Stimulated activated CD8-positive, alpha-beta memory T cell treated with anti-CD3 and anti-CD28 coated beads, Interleukin-7, amount 100 ng/mL, for 1 hour (primary cell): ENCODE measurements at places on chromosomes 11 and 22.

DNA sequence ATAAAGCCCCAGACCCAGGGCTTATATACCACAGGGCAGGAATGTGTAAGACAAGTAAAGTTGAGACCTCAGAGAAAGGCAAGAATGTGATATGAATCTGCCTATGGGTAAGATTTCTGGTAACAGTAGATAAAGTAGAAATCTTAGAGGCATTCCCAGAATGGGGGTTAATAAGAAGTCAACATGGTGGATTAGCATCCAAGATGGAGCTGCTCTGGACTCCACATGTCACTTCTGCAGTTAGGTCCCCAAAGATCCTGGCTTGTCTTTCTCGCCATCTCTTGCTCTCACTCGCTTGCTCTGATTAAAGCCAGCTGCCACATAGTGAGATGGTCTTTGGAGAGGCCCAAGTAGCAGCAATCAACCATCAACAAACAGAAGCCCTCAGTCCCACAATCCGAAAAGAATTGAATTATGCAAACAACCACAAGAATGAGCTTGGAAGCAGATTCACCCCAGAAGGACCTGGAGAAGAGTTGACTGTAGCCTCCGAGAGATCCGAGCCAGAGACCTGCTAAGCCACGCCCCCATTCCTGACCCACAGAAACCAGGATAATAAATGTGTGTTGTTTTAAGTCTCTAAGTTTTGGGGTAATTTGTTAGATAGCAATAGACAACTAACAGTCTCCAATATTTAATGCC, 5.4 kb upstream of the C11orf86 start:
- DNase-seq: no peak

DNA sequence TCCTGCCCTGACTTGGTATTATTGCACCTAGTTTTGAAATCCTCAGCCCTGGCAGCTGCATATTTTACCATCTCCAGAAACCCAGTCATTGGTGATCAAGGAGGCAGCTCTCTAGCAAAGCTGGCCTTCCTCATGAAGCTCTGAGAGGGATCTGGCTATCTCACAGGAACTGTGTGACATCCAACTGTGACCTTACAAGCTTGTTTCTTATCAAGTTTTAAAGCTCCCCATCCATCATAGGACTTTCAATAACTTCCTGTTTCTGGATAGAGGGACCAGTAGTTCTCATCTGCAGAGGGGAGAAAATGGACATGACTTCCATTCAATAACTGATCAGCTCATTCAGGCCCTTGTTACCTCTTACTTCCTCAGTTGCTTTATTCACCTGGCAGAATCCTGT, 18.2 kb downstream of the CALCA start:
- no peak for DNase-seq

GRCh38 chr22:46539169-46539568, 1.7 kb upstream of the CELSR1 start:
- no peak for DNase-seq

DNA sequence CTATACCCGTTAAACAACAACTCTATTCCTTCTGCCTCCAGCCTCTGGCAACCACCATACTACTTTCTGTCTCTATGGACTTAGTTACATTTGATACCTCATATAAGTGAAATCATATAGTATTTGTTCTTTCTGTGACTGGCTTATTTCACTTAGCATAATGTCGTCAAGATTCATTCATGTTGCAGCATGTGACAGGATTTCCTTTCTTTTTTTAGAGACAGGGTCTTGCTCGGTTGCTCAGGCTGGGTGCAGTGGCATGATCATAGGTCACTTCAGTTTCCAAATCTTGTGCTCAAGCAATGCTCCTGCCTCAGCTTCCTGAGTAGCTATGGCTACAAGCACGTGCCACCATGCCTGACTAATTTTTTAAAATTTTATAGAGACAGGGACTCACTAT, 29.4 kb upstream of the SORL1 start:
- no peak for DNase-seq

GRCh38 chr11:121766991-121767390, 314.2 kb upstream of the SORL1-AS1 start:
- DNase-seq: no peak

GRCh38 chr11:115707180-115707905, 203.1 kb upstream of the CADM1 start:
- no peak for DNase-seq

DNA sequence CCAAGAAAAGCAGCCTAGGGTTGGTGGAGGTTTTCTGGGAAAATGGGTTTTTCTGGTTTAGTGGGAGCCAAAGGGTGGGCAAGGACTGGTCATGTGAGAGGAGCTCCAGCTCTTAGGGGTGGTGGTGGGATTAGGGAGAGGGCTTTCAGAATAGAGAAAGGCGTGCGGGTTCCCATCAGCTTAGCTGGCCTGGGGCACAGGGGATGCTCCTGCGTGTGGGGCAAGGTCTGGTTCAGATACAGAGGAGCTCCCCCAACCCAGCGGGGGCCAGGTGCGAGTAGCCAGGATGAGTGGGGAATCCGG, 644 bp downstream of the TMEM134 start:
- no peak for DNase-seq

DNA sequence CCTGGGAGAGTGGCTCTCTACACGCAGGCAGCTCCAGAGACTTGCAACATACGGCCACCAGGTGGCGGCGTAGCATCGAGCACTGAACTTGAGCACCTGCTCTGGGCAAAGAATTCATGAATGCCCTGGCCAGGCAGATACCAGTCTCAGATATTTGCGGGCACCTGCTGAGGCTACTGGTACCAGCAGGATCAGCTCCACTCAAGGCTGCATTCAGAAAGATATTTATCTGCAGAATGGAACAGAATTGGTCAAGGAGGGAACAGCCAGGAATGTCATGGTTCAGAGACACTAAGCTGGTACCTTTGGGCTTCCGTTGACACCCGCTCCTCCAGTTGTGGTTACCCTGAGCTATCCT, 10.8 kb upstream of the CCDC86 start:
- DNase-seq: peak; percentile 45

- DNase-seq: no peak
Measured at GRCh38 chr11:23212807-23213206, 352.5 kb upstream of the CCDC179 start.

DNA sequence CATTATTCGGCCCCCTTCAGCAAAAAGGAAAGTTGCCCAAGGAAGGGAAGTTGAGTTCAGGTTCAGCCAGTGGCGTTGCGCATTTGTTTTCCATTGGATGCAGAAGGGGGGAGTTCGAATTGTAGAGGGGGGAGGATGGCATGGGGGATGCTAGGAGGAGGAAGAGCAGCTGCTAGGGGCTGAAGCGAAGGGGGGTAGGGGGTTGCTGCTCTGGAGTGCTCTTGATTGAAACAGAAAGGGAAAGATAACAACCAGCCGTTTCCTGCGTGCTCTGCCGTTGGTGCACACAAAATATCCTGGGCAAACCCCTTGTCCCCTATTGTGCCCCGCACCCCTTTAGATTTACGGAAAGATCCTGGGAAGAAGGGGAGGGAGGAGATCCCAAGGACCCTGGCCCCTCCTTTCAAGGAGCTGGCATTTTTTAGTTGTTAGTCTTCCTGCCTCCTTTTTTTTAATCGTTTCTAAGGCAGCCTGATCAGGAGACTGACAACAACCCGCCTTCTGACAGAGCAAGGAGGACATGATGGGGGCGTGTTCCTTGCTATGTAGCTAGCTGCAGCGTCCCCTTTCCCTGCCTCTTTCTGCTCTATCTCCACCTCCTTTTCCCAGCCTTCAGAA, 2.1 kb downstream of the KMT2A start:
- DNase-seq: no peak

DNA sequence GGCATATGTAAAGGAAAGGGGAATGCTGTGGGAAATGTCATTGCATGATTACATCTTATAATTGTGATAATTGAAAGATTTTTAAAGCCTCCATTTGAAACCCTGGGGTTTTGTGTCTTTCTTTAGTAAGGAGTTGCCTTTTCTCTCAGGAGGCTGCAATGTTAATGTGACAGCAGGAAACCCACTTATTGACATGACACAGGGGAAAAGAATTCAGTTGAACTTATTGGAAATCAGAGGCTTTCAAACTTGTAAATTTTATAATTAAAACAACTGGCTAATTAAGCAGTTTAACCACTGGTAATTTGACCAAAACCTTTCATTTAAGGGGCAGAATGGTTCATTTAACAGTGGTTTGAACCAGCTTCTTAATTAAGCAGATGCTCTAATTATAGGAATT, 31.2 kb downstream of the MRPL48 start:
- DNase-seq: no peak

GRCh38 chr11:9280655-9281301, 15.6 kb upstream of the DENND5A start:
- no peak for DNase-seq

DNA sequence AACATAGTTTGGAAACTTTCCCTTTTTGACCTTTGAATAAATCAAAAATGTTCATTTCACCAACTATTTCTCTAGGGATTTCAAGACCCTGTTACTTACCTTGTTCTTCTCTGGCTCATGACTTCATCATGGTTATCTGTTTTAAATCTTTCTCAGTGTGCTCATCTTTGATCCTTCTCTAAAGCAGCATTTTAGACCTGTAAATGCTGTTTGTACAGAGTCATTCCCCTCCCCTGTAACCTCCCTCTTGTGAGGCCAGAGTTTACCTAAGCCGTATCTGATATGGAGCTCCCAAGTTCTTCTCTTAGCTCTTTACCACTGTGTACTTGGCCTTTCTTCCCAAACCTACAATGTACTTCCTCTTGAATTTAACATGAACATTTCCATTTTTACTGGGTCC, 56.0 kb downstream of the ACER3 start:
- no peak for DNase-seq

DNA sequence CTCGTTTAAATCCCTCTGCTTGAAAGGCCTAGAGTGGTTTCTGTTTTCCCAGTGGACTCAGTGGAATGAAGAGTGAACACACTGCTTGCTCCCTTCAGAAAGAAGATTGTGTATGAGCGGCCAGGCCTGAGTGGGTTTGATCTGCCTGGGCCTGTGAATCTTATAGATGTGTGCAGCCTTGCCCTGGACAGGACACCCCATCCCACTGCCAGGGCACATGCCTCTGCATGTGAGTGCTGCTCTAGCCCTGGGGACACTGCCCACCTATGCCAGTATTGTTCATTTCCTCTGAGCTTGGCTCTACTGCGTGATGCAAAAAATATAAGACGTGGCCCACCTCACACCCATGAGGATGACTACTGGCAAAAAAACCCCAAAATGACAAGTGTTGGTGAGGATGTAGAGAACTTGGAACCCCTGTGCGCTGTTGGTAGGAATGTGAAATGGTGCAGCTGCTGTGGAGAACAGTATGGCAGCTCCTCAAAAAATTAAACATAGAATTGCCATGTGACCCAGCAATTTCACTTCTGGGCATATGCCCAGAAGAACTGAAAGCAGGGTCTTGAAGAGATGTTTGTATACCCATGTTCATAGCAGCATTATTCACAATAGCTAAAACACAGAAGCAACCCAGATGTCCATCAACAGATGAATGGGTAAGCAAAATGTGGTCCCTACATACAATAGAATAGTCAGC, 27.3 kb upstream of the NECTIN1 start:
- DNase-seq: no peak

DNA sequence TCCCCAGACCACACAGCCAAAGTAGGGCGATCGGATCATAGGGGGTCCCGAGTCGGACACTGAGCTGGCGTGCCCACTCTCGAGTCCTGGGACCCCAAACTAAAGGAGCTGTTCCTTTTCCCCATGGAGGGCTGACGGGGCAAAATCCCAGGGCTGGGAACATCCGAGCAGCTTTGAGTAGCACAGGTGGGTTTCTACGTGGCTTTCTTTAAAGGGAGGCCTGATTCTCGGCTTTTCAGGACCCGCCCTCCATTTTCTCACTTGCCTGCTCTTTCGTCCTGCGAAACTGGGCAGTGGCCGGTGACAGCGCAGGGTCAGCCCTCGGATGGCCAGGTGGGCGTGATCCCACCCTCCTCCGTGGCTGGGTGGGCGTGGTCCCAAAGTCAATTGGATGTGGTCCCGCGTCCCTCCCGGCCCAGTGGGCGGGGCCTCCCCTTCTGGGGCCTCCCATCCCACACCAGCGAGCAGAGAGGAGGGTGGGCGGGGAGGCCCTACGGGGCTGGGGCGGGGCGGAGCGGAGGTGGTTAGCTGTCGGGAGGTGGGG, 17.5 kb upstream of the TXNRD2 start:
- no peak for DNase-seq

DNA sequence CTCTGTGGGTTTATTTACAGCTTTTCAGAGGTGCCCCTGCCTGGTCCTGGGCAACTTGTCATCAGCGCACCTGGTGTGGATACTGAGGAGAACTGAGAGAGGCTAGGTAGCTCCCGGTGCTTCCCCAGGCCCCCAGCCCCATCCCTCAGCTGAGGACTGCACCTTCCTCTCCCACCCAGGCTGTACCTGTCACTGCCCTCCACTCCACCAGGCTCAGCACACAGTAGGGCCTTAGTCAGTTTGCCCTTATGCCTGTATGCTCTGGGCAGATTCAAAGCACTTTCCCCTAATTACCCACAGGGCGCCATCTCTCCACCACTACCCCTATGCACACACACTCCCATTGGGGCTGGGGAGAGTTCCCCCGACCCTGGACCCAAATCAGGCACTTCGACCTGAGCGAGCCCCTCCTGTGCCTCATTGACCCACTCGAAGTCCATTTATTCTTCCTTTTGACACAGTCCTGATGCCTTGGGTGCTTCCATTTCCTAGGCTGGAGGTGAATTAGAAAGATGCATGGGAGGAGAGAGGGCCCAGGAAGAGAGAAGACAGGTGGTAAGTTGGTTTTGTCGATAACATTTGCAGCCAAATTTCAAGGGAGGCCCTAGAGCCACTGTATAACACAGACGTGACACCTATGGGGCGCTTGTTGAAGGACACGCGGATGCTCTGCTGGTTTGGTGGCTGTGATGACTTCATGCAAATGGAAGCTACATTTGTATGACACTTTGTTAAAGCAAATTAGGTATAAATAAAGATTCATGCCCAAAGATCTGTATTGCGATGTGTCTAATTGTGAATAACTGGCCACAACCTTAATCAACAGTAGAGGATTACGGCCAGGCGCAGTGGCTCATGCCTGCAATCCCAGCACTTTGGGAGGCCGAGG, 13.8 kb upstream of the PICK1 start:
- no peak for DNase-seq

DNA sequence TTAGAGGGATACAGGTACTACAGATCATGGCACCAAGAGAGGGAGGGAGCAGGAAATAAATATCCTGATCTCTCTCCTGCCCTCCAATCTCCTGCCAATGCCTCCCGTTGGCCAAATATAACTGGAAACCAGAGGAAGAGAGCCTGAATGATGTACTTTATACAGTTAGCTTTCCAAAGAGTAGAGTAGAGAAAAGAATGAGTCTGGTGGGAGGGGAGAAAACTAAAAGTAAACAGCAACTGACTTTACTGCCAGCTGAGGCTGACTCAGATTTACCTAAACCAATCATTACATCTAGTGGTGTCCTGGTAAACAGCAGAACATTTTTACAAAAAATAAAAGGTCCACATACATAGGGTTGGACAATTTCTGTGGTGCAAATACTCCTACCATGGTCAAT, 5.1 kb downstream of the MPZL3 start:
- no peak for DNase-seq

GRCh38 chr11:34501500-34501899, 12.1 kb downstream of the ELF5 start:
- no peak for DNase-seq
